ENCODE measurements at places on chromosomes 3 and 15.

DNA sequence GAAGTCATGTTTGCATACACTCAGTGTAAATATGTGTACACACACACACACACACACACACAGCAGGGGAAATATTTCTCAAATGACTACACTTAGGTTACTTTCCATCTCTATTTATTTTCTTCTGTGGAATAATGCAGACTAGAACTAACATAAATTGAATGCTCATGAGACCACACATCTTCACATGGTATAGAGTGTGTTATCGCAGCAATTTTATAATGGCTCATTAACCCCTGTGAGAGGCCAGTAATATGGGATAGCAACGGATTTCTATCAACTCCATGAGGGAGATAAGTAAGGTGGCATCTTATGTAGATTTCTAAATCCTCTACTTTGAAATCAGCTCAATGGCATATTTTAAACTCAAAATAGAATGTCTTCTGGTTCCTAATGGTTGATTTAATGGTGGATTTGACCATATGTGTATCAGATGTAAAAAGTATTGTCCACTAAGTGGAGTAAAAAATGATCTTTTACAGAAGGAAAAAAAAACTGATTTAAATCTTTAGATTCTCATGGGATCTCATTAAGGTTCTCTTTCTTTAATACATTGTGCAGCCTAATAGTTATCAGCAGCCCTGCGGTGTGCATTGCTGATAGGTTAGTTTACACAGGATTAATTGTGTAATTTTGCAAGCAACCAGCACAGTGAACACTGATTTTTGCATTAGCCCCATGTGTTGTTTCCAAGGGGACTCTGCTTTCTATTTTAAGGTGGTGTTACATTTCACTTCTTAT, 32.0 kb downstream of the CHL1 start:
- no peak for DNase-seq

DNA sequence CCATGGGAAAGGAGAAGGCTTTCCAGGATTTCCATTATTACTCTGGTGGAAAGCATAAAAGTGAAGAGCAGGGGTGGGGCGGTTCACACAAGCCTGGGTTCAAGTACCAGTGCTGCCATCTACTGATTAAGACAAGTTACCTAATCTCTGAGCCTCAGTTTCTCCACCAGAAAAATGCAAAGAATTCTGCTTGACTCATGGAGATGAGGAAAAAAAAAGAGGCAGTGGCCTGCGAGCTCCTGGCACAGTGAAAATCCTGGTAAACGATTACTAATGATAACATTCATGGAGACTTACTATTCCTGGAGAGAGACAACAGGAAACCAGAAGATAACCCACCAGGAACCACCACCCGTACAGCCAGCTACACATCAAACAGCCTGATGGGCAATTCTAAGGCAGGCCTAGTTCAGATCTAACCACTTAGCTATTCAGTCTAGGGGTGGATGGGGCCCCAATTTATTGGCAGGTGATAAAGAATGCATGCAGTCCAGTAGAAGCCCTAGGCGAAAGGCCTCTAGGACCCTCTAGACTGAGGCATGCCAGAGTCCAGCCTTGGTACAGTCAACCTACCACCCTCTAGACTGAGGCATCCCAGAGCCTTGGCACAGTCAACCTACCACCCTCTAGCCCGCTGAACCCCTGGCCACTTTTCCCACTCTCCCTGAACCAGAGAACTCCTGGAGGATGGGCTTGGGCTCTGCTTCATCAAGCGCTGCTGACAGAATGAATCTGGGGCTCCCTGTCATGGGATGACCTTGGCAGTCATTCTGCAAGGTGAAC, 2.5 kb downstream of the AMOTL2 start:
- DNase-seq: no peak

DNA sequence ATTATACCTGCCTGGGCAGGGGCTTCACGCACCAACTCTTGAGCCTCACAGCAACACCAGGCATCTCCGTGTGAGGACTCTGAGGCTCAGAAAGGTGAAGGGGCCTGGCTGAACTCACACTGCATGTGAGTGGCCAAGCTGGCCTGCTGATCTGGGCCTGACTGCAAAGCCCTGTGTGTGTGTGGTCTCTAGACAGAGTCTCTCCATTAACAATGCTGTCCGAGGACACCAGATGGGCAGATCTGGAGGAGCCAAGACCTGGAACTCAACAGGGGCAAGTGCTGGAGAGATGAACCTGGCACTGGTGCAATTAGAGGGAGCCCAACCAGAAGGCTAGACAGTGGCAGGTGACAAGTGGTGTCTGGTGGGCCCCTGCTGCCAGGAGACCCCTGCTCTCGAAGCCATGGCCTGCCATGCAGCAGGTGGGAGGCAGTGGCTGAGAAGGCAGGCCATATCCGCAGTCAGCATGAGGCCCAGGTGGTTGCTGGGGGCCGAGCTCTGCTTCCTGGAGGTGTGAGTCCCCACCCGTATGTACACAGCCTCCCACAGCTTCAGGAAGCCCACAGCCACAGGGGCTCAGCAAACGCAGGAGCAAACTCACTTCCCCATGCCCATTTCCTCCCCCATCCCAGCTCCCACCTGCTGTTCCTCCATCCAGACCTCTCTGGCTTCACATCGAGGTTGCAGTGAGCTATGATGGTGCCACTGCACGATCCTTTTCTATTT, 39.0 kb downstream of the CYP11A1 start:
- no peak for DNase-seq

GRCh38 chr3:11582191-11582968, 61.3 kb downstream of the VGLL4 start:
- DNase-seq: no peak

GRCh38 chr3:28050885-28051284, 190.5 kb upstream of the CMC1 start:
- no peak for DNase-seq

GRCh38 chr3:35565048-35565447, 74.3 kb upstream of the ARPP21 start:
- DNase-seq: no peak

DNA sequence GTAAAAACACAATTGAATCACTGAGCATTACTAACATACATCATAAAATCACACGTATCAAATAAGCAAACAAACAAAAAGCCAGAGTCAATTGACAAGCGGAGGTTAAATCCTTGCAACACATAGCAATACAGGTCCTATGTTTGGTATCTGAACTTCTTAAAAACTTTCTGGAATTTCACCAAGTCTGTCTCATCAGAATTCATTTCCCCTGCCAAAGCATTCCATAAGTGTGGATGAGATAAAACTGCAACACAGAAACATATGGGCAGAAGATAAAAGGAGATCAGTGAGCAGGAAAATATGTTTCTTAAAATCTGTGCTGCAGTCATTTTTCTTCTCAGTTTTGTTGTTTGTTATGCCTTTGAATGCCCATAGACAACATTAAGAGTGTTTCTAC, 1155.5 kb downstream of the TBL1XR1 start:
- no peak for DNase-seq

DNA sequence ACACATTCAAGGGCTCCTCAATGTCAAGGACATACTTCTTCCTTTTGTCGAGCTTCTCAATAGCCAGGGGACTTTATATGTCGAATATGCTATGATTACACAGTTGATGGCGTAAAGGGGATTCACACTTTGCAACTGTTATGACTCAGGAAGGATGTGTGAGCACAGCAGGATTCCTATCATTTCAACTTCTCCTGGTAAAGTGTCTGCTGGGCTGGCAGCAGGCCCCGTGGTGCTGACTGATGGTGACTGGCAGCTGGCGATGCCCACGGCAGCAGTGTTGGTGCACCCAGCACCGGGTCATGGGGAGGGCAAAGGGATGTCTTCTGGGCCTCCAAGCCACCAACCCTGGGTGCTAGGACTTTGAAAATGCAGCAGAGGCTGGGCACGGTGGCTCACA, 44.8 kb upstream of the GNB5 start:
- DNase-seq: no peak
